Astrocyte (in vitro differentiated cells and primary cell): ENCODE measurements at places on chromosomes 3 and 15. TPM values are rescaled to one million over a fixed set of nuclear protein-coding genes. Genes with fewer than 3 reads are reported as not detected.
A peak's percentile ranks its signal among the peaks of the same experiment; 100 is the strongest.

- H3K4me1 ChIP-seq: peaks cover 38% of the 10 kb centered on the region
- peak overlapping the region; percentile 94 for H3K4me3 ChIP-seq
- no peak for DNase-seq
- peak overlapping the region; percentile 94 for H3K27ac ChIP-seq
- H3K27me3 ChIP-seq: no peaks in the 10 kb centered on the region
- H3K36me3 ChIP-seq: peaks cover 42% of the 10 kb centered on the region
Measured at GRCh38 chr3:197950677-197951061, 679 bp downstream of the RPL35A start.

DNA sequence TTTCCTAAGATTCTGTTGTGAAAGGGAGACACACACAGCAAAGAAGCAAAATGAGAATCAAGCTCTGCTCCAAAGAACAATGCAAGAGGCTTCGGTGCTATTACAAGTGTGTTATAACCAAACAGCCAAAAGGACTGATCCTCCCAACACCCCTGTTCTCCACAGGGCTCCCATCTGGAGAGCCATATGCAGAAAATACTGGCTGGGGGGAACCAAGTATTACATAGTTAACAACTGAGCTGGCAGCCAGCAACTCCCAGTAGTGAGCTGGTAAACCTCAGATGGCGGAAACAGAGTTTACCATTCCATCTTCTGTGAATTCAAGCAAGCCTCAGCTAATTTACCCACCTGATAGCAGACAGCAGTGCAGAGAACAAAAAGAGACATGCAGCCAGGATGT lies 156.4 kb downstream of the NTRK3 start:
- no peaks in the 10 kb centered on the region for H3K36me3 ChIP-seq
- H3K4me1 ChIP-seq: no peaks in the 10 kb centered on the region
- H3K27me3 ChIP-seq: no peaks in the 10 kb centered on the region
- no peak for DNase-seq
- H3K27ac ChIP-seq: no peak overlapping the region
- H3K4me3 ChIP-seq: no peak overlapping the region

- no peaks in the 10 kb centered on the region for H3K4me1 ChIP-seq
- no peak overlapping the region for H3K27ac ChIP-seq
- DNase-seq: no peak
- no peak overlapping the region for H3K4me3 ChIP-seq
- no peaks in the 10 kb centered on the region for H3K27me3 ChIP-seq
- H3K36me3 ChIP-seq: no peaks in the 10 kb centered on the region
Measured at GRCh38 chr3:108835101-108835500, 12.5 kb downstream of the TRAT1 start.

DNA sequence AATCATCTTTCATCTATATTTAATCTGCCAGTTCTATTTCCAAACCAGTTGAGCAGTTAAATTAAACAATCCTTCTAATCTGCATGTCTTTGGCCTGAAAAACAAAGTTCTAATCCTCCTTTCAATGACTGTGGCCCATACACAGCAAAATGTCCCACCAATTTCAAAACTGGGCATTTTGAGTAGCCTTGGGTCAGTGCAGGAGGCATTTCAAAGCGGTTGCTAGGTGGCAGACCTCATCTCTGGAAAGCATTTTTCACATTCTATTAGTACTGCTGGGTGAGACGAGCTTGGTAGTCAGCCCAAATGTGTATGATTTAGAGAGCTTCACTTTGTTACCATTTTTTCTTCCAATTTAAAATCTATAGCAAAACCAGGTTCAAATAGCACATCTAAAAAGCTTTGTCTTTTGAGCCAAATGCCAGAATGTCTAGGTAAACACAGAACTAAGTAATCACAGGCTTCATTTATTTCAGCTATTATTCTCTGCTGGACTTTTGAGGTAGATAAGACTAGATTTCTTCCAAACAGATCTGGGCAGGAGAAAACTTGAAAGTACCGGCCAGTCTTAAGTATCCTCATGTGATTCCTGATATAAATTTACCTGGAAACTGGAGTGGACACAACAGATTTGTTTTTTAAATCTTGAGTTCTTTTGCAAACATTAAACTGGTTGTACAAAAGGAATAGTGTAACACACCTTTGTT lies 8.9 kb upstream of the ARHGEF26 start:
- no peaks in the 10 kb centered on the region for H3K36me3 ChIP-seq
- peaks cover 5% of the 10 kb centered on the region for H3K27me3 ChIP-seq
- no peak overlapping the region for H3K27ac ChIP-seq

The CHL1 gene
- total RNA-seq: not detected in 2 replicates

The PSMD2 gene
- 496 and 588 TPM in 2 replicates for total RNA-seq

The MYEF2 gene
- 17.4 and 22.6 TPM in 2 replicates for total RNA-seq

- H3K4me3 ChIP-seq: no peak within 1 kb of the TSS
- no peaks in the 10 kb centered on the region for H3K27me3 ChIP-seq
- peak; percentile 81 for DNase-seq
- H3K4me1 ChIP-seq: peaks cover 38% of the 10 kb centered on the region
- H3K36me3 ChIP-seq: no peaks in the 10 kb centered on the region
Measured at GRCh38 chr3:171842864-171843518, at the start of gene TMEM212. Gene TMEM212, plus strand, starts transcription at chr3:171843349. Its CDS starts 35 bp downstream, at chr3:171843384.

The COL6A5 gene
- 0.02 and 0.05 TPM in 2 replicates for total RNA-seq

DNA sequence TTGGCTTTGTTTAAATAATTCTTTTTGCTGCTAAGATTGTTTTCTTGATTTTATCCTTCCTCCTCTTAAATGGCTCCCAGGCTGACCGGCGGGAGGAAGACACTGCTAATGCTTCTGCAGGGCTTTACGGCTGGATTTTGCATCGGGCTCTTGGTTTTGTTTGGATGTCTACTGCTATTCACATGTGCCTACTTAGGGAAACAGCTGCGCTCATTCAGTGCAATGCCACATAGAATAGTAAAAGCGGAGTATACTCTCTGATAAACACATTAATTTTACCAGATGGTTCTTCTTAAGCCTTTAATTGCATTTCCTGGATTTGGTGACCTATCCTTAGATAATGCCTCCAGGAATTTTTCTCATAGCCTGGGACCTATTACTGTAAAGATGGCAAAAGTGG lies 146.6 kb downstream of the THSD4 start:
- no peak overlapping the region for H3K4me3 ChIP-seq
- H3K27me3 ChIP-seq: no peaks in the 10 kb centered on the region
- DNase-seq: no peak
- no peaks in the 10 kb centered on the region for H3K4me1 ChIP-seq
- peaks cover under 1% of the 10 kb centered on the region for H3K36me3 ChIP-seq

DNA sequence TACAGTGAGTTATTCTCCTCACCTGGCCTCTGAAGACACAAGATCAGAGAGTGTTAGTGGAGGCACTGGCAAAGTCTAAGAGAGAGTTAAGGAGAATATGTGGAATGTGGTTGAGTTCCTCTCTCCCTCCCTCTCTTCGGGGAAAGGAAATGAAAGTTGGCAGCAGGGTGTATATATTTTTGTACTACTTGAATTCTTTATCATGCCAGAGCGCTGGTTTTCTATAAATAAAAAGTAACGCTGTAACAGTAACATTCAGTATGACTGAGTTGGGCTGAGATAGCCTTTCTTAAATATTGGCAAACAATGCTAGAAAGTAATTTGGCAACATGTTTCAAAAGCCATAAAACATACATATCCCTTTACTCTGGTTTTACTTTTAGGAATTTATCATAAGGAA lies 77.5 kb upstream of the TNFAIP8L3 start:
- DNase-seq: peak; percentile 56
- no peaks in the 10 kb centered on the region for H3K36me3 ChIP-seq
- H3K27ac ChIP-seq: no peak overlapping the region
- H3K4me3 ChIP-seq: no peak overlapping the region

The MITF gene
- total RNA-seq: 6.0 and 6.2 TPM in 2 replicates

GRCh38 chr15:77112838-77113504 lies 42.1 kb upstream of the TSPAN3 start:
- DNase-seq: no peak
- no peaks in the 10 kb centered on the region for H3K27me3 ChIP-seq
- no peaks in the 10 kb centered on the region for H3K4me1 ChIP-seq
- H3K27ac ChIP-seq: no peak overlapping the region
- H3K36me3 ChIP-seq: peaks cover 4% of the 10 kb centered on the region
- H3K4me3 ChIP-seq: no peak overlapping the region

DNA sequence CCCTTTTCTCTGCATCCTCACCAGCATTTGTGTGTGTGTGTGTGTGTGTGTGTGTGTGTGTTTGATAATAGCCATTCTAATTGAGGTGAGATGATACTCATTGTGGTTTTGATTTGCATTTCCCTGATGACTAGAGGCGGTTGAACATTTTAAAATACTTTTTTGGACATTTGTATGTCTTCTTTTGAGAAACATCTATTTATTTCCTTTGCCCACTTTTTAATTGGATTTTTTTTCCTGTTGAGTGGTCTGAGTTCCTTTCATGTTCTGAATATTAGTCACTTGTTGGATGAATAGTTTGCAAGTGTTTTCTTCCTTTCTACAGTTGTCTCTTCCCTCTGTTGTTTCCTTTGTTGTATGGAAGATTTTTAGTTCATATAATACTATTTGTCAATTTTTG lies 54.3 kb upstream of the THSD4 start:
- no peaks in the 10 kb centered on the region for H3K36me3 ChIP-seq
- H3K4me1 ChIP-seq: peaks cover 7% of the 10 kb centered on the region
- H3K4me3 ChIP-seq: no peak overlapping the region
- peak overlapping the region; percentile 21 for H3K27ac ChIP-seq

GRCh38 chr3:3126477-3127431 lies at the start of gene TRNT1:
Gene TRNT1, plus strand, starts transcription at chr3:3126940. Its CDS starts 2,101 bp downstream, at chr3:3129041.
- peak within 1 kb of the TSS; percentile 85 for H3K4me3 ChIP-seq
- DNase-seq: peak; percentile 84
- H3K36me3 ChIP-seq: peaks cover 23% of the 10 kb centered on the region

DNA sequence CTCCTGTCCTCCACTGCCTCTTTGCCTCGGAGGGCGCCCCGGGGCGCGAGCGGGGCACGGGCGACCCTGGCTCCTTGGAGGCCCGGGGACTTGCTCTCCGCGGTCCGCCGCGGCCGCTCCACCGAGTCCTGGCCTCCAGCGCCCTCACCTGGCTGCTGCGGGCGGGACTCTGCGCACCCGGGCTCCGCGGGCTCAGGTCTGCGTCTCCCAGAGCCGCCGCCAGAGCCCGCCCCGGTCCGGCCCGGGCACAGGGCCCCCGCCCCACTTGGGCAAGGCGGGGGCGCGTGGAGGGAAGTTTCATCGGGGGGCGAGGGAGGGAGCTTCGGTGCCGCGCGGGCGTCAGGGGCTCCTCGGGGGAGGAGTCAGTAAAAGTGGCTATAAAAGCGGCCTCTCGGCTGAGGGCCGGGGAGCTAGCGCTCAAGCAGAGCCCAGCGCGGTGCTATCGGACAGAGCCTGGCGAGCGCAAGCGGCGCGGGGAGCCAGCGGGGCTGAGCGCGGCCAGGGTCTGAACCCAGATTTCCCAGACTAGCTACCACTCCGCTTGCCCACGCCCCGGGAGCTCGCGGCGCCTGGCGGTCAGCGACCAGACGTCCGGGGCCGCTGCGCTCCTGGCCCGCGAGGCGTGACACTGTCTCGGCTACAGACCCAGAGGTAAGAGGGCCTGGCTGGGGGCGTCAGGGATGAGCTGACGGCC lies at the start of gene CEMIP:
Gene CEMIP, plus strand, starts transcription at position 407 of the 694 bp plus-strand sequence. CDS start 94,510 bp downstream, outside the sequence.
- H3K27me3 ChIP-seq: peaks cover 7% of the 10 kb centered on the region
- H3K4me3 ChIP-seq: peak within 1 kb of the TSS; percentile 54
- peak; percentile 47 for DNase-seq
- H3K27ac ChIP-seq: no peak within 1 kb of the TSS
- H3K36me3 ChIP-seq: no peaks in the 10 kb centered on the region
- H3K4me1 ChIP-seq: peaks cover 31% of the 10 kb centered on the region
